ENCODE measurements at places on chromosomes 3 and 15.
A peak's percentile ranks its signal among the peaks of the same experiment; 100 is the strongest.

DNA sequence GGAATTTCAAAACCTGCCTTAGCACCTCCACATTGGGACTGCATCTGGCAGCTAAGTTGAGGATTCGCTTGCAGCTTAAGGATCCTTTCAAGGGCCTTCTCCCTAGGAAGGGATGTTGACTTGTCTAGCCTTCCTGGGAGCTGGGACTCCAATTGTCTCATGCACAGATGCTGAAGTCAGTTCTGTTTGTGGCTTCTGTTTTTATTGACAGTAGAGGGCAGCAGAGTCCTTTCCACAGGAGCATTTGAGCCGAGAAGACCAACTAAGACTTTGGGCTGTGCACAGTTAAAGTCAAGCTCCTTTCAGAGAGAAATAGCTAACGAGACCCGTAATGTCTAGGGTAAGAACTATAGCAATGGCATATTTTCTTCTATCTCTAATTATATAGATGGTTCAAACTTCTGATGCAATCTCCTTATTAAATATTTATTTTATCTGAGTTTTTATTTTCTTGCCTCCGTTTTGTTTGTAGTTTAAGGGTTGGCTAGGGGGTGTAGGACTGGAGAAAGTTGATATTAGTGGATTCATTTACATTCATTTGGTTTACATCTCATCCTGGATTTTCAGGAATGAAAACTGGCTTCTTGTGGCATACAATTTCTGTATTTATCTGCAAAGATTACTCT, 59.7 kb upstream of the KBTBD8 start:
- DNase-seq = peak; percentile 49

- no peak for DNase-seq
These were observed 1.9 kb downstream of the NEIL1 start for GRCh38 chr15:75348562-75349350.

GRCh38 chr3:125058959-125059358, 3.2 kb upstream of the HEG1 start:
- no peak for DNase-seq

- DNase-seq = peak; percentile 51
These were observed 140.2 kb downstream of the LPP start for GRCh38 chr3:188294113-188294512.

GRCh38 chr3:100401674-100402041, 319 bp downstream of the LNP1 start:
- peak; percentile 50 for DNase-seq

DNA sequence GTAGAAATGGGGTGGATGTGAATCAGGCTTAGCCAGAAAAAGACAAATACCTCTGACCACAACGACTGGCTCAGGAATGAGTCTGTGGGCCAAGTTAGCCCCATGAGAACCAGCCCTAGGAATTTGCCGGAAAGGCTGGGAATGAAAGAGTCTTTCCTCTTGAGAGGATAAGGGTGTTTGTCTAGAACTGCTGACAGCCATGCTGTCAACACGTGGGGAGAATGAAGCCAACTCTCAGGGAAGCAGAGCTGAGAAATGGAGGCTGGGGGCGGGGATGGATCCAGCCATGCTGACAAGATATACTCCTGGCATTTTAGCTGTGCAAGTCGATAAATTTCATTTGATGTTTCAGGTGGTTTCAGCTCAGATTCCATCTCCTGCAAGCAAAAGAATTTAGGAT, 10.6 kb upstream of the SLC6A1 start:
- DNase-seq = no peak
